ENCODE measurements at places on chromosomes 11 and 22. TPM values are rescaled to one million over a fixed set of nuclear protein-coding genes. Genes with fewer than 3 reads are reported as not detected.

DNA sequence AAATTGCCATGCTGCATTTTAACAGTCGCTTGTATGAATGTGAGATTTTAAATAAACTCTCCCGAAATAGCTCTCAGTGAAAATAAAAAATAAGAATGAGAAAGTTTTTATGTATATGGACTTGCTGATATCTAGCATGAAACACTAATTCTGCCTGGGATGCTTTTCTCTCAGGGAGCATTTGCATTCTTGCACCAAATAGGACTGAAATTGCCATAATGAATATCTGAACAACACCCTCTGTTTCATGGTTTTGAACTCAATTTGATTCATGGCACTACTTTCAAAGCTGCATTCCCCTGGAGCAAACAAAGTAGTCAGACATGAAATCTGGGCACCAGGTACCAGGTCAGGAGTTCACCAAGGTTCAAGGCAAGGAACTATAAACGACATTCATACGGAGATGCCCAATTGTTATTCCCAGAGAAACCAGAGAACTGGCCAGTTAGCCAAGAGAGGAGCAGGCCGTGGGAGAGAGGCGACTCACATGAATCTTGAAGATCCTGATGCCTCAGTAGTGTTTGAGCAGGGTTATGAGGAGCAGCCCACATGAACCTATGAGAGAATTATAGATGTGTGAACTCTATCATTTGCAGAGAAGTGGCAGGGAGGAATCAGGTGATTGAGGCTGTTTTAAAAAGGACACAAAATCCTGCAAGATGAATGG lies 270.6 kb upstream of the ZC3H12C start:
- DNase-seq, result no peak

DNA sequence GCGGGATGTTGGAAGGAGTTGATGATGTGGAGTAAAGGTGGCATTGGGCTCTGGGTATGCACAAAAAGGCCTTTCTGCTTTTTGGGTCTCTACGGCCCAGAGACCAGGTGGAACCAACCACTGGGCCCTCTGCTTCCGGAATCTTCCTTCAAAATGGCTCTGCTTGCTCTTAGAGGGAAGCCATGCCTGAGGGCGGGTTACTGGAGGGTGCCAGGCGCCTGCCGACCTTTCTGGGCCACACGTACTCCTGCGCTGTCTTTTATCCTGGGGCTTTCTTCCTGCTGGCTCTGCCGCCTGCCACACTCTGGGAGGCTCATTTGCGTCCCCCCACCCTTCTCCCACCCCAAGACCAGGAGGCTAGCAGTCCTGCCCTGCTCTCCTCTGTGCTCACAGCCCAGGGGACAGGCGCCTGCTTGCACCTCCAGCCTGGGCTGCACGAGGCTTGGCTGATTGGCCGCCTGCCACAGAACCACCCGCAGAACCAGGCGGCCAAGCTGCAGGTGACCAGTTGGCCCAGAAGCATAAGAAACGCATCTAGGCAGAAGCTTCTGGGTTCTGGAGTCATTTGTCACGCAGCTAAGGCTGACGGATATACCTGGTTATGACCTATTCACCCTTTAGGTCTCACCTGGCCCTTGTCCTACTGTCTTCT lies 536.9 kb downstream of the TBC1D22A start:
- DNase-seq, result no peak

DNA sequence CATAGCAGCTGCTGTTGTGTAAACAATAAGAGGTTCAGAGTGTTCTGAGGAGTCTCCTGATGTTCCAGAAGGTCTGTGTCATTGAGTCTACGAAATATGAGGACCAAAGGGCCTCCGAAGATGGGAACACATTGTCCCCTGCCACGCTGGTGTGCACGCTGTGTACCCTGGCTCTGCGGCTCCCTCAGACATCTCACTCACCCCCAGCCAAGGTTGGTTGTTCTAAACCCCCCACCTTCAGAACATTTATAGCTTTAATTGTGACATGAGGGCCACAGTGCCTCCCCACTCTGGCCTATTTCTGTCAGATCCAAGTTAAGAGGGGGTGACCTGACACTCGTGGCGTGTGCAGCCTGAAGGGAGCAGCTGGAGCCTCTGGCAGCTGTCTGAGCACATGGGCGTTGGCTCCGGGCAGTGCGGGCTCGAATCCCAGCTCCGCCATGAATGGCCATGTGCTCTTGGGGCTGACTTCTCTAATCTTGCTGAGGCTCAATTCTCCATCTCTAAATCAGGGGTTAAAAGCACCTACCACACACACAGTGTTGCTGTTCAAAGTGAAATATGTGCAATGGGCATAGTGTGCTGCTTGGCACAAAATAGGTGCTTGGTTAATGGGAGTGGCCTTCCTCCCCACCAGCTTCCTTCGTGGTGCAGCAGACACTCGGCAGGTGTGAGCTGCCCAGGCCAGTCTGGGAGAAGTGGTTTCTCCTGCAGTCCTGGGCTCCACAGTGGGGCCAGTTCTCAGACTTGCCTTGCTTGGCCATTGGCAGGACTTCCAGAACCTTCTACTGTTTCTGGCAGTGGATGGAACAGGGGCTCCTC lies 39.7 kb upstream of the MICAL2 start:
- peak; percentile 36 for DNase-seq

DNA sequence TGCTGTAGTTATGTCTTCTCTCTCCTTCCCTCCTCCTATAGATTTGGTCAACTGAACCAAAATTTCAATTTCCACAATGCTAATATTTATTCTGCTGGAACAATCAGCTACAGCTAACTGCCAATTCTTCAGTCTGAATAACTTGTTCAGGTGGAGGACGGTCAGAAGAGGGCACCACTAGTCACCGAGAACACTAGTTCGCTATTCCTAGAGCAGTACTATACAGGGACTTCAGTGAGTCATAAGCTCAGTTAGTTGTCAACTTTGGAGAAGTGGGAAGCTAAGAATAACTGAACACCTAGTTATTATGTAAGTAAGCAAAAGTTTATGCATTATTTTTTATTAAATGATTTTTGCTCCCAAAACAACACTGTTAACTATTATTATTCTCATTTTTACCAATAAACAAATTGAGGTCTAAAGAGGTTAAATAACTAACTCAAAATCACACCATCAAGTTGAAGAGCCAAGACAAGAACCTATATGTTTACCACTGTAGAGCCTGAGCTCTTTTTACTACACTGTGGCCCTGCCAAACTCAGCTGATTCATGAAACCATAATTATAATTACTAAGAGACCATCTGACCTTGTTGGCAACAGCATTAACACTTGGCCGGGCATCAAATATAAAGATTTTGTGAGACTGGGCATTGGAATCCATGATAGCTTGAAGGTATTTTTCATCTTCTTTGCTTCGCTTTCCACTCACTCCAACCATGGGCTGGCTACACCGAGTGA lies 59.0 kb downstream of the CEP57 start:
- no peak for DNase-seq

FOLR1 gene
- not detected for total RNA-seq

GRCh38 chr11:61750631-61751273 lies 1.7 kb upstream of the MYRF start:
- no peak for DNase-seq

GRCh38 chr11:59266491-59266890 lies 53.8 kb upstream of the MPEG1 start:
- DNase-seq, result no peak

- no peak for DNase-seq
These were observed 44.5 kb downstream of the TRAF6 start for GRCh38 chr11:36465449-36466163.

DNA sequence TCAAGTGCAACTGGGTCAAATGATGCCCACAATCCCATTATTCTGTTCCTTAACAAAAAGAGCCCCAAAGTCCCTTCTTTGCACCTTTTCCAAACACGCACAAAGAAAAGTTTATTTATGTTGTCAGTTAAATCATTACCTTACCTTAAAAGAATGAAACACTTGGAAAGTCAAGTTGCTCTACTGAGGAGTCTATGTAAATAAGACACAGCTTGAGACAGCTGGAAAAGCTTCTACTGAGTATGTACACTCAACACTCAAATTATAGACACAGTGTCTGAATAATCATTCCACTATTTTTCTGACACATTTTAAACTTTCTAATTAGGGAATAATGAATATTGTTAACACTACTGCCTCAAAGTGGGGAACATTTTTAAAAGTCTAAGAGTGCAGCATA lies 21.6 kb upstream of the PHLDA2 start:
- no peak for DNase-seq

CBLIF gene
- total RNA-seq, result not detected

DNA sequence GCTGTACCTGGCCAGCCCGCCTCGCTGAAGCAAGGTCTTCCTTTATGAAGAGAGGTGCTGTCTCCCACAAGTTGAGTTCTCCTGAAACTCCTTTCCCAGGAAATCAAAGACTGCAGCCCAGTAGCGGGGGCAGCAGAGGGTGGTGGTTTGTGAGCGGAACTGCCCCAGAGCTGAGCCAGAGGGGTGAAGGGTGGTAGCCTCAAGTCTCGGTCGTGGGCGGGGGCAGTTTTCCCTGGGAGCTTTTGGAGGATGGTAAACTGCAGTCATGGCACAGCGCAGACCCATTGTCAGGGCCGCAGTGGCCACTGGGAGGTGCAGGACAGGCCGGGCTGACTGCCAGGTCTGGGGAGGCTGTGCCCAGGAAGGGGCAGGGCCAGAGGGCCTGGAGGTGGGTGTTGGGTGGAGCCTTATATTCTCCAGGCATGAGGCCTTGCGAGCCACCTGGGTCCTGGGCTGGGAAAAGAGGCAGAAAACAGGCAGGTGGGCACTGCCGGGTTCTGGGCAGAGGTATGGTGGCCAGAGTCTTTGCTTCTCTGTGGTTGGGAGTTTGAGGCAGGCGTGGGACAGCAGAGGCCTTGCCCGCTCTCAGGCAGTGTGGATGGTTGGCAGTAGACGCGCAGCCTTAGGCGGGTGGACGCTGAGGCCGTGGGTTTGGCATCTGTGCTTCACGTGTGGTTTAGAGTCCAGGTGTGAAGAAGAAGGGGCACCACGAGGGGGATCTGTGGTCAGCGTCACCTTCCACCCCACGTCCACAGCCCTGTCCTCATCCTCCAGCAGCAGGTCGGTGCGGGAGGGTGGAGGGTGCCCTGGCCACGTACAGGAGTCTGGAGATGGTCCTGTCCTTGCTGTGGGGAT lies 1176.4 kb downstream of the BRD1 start:
- DNase-seq, result no peak

- peak; percentile 69 for DNase-seq
These were observed 1.8 kb upstream of the RAB3IL1 start for GRCh38 chr11:61918938-61919704.

DNA sequence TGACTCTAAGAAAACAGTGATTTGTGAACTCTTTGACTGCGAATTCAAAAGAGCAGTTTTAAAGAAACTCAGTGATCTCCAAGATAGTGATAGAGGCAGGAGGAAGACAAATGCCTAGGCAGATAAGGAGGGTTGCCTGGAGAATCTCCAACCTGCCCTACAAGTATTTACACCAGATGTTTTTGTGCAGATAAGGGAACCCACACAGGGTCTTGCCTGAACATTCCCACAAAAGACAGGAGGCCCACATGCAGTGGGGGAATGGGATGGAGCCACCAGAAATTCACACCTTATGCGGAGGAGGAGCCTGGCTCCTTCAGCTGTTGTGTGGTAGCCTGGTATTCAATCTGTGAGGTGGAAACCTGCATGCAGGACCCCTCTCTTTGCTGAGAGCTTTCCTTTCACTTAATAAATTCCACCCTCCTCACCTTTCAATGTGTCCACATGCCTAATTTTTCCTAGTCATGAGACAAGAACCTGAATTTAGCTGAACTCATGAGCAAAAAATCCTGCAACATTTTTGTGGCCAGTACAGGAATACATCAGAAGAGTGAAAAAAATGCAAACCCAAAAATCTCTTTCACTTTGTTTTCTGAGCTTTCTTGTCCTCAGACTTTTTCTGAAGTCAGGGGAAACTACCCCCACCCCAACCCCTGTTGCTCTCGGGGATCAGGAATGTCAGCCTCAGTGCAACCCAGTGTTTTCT lies 8.1 kb upstream of the GLYAT start:
- DNase-seq, result no peak

- no peak for DNase-seq
These were observed 64.0 kb downstream of the CWC15 start for GRCh38 chr11:94909371-94909820.

DNA sequence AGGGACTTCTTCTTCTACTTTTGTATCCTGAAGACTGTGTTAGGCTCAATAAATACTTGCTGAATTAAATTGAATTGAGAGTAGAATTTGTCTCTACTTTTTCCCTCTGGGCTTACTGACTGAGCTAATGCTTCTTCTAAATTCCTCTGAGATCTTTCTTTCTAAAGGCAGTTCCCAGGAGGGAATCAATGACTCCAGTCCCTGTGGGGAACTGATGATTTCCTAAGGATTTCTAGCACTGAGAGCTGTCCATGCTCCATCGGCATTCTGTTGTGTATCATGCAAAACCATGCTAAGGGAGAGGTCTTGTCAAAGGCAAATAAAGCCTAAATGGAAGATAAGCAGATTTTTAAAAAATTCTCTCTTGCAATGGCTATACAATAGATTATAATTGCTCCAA lies 148.8 kb upstream of the KIRREL3 start:
- DNase-seq, result no peak

- DNase-seq, result peak; percentile 54
These were observed 46.6 kb upstream of the WNT7B start for GRCh38 chr22:46023558-46023981.

Data from aorta (tissue), 5 donors.